HCT116 (cell line): ENCODE measurements at places on chromosomes 1 and 21.

DNA sequence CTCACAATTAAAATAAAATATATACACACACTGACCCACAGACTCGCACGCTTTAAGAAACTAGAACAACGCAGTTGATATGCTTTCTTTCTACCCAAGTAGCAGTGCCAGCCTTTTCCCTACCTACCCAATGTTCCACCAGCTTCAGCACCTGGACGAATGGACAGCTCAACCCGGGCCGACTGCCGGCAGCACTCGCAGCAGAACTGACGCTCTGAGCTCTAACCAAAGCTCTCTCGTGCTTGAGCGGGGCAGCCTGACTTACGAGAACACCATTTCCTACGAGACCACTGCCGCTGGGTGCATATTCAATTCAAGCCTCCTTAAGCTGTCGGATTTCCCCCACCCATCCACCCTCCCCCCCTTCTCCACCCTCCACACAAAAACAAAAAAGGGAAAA is 127.4 kb upstream of the DPYD start:
- DNase-seq: no peak

DNA sequence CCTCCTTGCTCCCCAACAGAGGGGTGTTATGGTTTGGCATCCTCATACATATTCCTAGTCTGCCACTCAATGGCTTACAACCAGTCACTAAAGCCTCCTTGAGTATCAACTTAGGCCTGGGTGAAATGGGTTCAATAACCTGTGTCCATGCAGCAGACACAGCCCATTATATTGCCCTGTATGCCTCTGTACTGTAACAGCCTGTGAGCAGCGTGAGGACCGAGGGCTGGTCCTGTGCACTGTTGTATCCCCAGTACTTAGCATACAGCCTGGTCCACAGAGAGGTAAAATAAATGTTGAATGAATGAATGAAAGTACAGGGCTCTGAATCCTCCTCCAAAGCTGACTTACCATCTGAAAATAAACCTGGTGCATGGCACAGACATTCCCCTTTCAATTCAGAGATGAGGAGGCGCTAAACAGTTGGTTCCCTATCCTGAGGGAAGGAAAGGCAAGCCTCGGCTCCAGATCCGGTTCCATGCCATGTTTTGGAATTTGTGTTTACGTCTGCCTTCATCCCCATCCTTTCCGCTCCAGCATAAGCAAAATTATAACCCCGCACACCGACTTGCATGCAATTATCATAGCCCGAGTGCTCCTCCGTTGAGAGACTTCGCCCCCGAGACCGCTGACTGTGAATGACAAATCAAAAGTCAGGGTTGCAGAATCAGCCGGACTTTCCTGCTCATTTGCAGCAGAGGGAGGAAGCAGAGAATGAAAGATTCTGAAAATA is 45.0 kb upstream of the DNAJC6 start:
- DNase-seq: no peak

- no peak for DNase-seq
These were observed 562 bp downstream of the MAP7D1 start for GRCh38 chr1:36156329-36157114.

DNA sequence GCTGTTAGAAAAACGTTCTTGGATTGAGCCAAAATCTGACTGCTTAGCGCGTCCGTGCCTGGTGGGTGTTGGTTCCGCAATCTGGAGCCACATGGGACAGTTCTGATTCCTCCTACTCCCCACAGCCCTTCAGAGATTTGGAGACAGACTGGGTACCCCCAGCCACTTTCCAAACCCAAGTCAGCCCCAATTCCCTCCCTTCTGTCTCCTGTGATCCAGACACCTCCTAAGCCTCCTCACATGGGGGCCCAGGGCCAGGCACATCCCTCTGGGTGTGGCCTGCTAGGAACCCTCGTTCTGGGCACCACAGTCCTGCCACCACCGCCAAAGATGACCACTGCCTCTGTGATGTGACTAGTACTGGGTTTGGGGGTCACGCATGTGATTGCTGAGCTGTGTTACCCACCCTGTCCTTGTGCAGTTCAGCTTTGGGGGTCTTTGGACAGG is 4.8 kb downstream of the PLA2G5 start:
- DNase-seq: no peak

GRCh38 chr1:97824624-97825023 is 96.2 kb downstream of the DPYD start:
- no peak for DNase-seq

GRCh38 chr1:234915924-234916675 is 212.5 kb downstream of the TOMM20 start:
- no peak for DNase-seq

- no peak for DNase-seq
These were observed 319.8 kb downstream of the HMCN1 start for GRCh38 chr1:186054003-186054402.

DNA sequence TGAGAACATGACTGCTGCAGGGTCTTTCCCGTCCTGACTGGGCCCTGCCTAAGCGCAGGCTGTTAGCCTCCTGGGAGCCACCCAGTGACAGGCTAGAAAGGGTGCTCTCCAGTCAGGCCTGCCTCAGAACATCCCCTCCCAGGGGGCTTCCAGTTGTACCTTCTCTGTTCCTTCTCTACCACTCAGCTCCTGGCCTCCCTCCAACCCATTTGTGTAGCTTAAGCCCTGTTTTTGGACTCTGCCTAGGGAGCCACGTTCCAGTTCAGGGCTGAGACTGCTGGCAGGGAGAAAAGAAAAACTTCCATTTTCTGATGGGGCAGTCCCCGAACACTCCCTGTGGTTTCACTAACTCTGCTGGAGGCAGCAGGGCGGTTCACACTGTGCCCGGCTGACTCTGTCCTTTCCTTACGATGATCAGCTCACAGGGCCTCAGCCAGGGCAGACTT is 15.3 kb upstream of the POU3F1 start:
- no peak for DNase-seq

DNA sequence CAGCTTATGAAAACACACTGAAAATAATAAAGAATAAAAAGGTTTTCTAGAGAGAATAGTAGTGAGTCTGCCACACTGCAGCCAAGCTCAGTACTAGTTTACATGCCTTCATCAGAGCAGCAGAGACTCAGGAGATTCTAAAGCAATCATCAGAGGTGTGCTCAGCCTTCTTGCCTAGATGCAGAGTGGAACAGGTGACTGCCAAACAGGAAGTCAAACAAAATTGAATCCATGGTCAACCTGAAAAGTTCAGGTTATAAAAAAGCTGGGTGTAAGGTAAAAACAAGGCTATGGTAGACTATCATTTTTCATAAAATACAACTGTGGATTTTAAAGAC is 165.3 kb upstream of the C1orf105 start:
- peak; percentile 58 for DNase-seq

DNA sequence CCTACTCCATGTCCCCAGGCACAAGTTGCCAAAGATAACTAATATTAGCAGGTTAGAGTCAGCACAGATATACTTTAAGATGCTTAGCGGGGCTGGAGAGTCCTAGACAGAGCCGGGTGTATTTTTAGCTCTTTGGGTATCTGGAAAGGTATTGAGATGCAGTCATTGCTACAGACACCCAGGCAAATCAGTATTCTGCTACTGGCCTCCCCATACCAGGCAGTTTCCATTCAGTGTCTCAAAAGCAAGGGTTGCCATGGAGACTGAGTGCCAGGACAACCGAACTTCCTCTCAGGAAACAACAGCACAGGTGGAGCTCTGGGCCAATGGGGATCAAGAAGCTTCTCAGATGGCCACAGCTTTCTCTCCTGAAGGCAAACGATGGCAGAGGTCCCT is 45.3 kb downstream of the KCNC4 start:
- DNase-seq: no peak

- DNase-seq: peak; percentile 80
These were observed 795 bp upstream of the POU2F1 start for GRCh38 chr1:167219646-167220536.

GRCh38 chr1:59340411-59341307 is 43.8 kb downstream of the FGGY start:
- DNase-seq: no peak

DNA sequence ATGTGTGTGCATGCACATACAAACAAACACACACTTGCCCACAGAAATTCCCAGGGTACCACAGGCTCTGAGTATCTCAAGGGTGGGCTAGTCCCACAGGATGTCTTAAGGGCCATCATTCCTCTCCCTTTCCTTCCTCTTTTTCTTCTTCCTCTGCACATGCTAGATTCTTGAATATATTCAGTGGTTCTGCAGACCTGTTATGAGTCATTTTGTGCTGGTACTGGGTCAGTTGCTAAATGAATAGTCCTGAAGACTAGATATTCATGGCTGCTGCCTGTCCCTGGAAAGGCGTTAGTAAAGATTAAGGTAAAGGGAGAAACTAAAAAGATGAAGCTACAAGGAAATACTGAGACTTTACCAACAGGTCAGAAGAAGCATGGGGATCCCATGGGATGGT is 256.7 kb upstream of the KIAA0040 start:
- DNase-seq: no peak

DNA sequence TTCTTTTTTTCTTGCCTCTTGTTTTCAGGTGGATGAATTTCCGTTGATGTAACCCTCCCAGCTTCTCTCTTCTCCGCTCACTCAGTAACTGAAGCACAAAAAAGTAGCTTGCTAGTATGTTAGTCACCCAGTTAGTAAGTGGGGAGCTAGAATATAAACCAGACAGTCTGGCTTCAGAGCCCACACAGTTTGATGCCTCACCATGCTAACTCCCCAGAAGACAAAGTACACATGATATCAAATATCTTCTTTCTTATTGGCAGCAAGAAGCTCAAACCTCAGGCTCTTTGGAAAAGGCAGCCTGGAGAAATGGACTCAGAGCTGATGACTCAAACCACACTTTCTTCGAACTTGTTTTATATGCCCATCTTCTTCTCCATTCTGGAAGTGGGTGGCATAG is 187.5 kb upstream of the PLXNA2 start:
- no peak for DNase-seq

- no peak for DNase-seq
These were observed 107.7 kb upstream of the ZNHIT6 start for GRCh38 chr1:85815906-85816305.

- no peak for DNase-seq
These were observed 12.0 kb upstream of the CCDC190 start for GRCh38 chr1:162872981-162873380.

DNA sequence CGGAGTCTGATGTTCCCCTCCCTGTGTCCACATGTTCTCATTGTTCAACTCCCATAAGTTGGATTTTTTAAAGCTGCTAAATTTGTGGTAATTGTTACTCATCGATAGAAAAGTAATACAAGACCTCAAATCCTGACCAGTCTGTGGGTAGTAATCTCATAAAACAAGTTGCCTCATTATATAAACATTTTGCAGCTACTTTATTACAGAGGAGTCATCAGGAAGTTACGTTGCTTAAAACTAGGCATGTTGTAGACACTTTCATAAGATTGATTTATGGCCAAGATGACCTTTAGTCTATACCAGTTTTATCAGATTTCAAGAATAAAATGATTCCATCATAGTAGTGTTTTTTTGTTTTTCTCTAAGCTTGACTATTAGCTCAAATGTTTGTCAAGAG is 208.8 kb downstream of the GIPC2 start:
- DNase-seq: no peak

DNA sequence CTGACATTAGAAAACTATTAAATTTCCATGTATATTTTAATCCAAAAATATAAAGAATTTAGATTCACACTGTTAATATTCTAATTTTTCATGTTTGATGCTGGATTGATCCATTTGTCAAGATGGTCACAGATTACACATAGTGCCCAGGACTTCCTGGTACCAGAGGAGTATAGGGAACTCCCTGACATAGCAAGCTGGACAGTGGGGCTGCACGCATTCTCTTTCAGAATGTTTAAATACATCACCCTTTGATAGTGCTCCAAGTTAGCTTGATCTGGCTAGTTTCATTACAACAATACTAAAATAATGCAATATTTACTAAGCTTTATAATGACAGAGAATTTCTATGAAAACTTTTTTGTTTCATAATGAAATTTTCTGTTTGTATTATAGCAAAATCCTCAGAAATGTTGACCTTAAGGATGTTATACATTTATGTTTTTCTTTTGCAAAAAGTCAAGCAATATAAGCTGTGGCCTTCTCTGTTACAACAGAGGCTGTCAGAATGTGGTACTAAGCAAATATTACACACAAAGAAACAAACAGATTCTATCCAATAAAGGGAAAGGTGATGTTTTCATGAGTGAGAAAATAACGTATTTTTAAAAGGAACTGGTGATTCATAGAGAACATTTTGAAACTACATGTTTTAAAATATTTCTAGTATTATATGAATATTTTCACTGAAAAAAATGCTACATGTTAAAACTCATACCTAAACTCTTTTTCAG is 84.7 kb downstream of the SLC35F3 start:
- no peak for DNase-seq

GRCh38 chr1:6962478-6962995 is 177.3 kb downstream of the CAMTA1 start:
- peak; percentile 80 for DNase-seq
